Cortex of kidney (tissue), 1 donor: ENCODE measurements at places on chromosomes 16 and 17.

DNA sequence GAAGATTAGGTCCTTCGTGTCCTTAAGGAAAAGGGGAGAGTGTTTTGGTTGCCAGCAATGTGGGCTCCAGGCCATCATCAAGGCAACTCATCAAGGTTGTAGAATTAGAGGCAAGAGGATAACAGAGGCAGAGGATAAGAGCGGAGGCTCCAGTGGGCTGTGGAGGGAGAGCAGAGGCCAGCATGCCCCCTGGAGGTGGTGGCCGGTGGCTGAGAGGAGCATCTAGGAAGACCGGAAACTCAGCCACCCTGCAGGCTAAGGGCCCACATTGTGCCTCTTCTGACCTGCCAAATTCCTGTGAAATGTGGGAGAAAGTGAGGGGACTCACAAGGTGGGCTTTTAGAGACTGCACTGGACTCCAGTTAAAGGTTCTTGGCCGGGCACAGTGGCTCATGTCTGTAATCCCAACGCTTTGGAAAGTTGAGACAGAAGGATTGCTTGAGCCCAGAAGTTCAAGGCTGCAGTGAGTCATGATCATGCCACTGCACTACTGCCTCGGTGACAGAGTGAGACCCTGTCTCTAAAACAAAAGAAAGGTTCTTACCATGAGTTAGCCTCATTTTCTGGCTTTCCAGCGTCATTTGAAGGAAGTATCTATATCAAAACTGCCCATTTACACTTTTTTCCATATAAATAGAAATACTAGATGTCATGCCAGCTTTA, 62.7 kb upstream of the ADORA2B start:
- DNase-seq: no peak

DNA sequence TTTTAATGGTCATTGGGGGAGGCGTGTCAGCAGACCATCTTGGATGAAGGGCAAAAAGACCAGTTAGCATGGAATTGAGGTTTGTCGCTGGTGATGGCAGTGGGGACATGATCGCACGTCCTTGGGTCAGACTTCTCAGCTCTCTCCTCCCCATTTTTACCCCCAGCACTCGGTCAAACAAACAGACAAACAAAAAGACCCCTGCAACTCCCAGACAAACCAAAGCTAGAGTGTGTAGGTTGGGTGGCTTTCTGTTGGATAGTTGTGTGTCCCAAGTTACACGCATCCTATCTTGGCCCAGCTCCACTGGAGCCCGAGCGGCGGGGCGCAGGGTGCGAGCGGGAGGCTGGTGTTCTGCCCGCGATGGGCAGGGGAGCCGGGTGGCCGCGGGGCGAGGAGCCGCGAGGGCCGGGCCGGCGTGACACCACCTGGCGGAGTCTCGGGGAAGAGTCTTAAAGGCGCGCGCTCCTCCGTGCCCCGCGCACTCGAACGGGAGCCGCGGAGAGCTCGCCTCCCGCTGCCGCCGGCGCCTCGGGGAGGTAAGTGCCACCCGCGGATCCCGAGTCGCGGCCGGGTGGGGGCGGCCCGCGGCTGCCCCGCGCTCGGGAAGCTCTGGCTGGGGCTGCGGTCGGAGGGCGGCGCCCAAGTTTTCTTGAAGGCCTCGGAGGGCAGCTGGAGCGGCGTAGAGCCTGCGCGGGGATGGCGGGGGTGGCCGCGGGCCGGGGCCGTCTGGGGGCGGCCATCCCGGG, 18.5 kb upstream of the NTN1 start:
- no peak for DNase-seq

DNA sequence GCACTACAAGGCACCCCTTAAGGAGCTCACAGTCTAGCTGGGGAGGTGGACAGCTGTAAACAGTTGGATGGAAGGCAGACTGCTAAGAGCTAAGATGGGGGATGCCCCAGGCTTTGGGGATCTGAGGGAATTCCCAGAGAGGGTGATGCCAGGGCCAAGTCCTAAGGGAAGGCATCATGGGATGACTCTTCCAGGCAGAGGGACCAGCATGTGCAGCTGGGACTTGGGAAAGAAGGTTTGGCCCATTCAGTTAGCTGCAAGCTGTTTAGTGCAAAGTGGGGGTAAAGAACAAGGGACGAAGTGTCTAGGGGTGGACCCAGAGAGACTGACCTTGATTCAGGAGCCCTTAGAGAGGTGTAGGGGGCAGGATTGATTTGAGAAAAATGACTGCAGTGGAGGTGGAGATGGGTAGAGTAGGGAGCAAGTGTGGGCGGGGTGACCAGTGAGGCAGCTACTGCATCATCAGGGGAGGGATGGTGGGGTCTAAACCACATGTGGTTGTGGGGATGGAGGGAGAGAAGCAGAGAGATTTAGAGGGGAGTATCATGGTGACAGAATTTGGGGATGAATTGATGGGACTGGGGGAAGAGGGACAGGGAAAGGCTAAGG, 27.1 kb upstream of the PHF12 start:
- DNase-seq: no peak

DNA sequence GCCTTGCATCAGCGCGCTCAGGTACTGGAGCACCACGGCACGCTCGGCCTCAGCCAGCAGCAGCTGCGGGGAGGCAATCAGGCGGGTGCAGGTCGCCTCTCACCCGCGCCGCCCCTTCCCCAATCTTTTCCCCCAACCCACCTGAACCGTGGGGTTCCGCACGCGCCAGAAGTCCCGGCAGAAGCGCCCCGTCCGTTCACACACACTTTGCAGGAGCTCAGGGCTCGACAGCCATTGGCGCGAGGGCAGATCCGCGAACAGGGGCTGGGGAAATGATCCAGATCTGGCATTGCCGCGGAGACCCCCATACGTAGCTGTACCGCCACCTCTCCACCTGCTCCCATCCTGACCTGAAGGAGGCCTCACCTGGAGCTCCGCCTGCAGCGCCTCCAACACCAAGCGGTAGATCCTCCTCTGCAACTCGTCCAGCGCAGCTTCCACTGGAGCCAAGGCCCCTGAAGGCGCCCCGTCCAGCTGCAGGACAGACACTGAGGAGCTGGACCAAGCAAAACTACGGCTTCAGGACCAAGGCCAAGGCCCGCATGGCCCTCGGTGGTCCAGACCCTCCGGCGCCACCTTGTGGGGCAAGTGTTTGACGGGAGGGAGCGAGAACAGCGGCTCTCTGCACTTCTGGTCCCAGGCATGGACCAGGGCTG, 1.4 kb upstream of the MATCAP1 start:
- no peak for DNase-seq

DNA sequence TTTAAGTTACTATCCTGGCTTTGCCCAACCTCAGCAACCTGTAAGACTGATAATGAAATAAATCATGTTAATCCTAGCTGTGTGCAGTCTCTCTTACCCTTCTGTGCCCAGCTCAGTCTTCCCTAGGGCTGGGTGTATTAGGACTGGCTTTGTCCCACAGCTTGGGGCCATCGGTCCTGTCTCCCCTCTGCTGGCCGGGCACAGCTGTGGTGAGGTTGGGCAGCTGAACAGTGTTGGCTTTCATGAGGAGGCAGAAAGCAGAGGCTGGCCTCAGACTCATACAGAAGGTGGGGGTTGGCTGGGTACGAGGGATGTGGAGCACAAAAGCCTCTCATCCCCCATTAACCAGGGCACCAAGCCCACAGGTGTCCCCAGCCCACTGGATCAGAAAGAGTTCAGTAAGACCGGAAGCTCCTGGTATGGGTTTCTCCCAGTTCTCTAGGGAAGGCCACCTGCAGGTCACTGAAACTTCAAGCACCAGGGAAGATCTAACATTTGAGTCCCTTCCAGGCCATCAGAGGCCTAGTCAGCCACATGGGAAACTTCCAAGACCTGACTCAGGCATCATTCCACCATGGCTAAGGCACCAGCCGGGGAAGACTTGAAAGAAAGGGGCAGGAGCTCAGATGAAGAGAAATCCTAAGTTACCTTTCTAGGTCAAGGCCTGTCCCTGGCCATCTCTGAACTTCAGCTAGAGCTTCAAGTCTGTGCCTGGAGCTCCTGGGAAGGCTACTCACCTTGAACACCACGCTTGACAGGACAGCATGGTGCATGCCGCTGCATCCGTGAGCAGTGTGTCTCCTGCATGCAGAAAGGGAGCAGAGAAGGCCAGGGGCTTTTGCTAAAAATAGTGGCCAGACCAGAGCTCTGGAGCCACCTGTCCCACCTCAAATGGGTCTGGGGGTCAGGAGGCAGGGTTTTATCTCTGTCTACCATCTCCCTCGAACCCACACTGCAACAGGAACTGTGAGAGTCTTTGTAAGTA, 8.8 kb downstream of the CNP start:
- DNase-seq: no peak

GRCh38 chr17:17587614-17588337, 3.7 kb downstream of the PEMT start:
- DNase-seq: no peak

DNA sequence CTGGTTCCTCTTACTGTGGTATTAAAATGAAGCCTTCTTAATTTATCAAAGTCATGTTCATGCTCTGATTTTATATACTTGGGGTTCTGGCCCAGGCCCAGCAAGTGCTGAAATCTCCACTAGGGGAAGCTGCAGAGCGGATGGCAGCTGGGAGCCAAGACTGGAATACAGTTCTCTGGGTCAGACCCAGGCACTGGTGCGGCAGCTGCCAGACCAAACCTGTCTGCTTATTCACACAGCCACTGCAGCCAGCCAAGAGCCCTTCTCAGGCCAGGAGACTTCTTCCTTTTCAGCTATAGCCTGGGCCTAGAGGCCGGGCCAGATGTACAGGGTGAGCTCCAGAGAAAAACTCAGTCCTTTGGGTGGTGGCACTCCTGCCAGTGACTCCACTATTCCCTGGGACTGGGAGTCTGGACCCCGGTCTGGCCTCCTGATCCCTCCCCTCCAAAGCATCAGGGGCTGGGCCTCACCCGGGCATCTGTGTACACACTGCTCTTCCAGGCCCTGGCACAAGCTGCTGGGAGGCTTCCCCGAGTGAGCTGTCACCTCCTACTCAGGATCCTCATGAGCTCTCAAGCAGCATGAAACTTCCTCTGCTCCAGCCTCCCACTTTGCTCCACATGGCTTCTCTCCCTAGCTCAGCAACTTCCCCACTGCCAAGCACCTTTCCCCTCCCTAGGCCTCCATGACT, 24.4 kb downstream of the ATP6V0D1 start:
- DNase-seq: no peak

- DNase-seq: no peak
Observed at GRCh38 chr17:21425321-21425720, 49.2 kb downstream of the KCNJ12 start.

GRCh38 chr17:49574323-49574781, 1.3 kb upstream of the NXPH3 start:
- DNase-seq: no peak
